ENCODE measurements at places on chromosomes 5 and 9.

GRCh38 chr9:121485623-121486022 lies 14.0 kb downstream of the GGTA1 start:
- DNase-seq = no peak

DNA sequence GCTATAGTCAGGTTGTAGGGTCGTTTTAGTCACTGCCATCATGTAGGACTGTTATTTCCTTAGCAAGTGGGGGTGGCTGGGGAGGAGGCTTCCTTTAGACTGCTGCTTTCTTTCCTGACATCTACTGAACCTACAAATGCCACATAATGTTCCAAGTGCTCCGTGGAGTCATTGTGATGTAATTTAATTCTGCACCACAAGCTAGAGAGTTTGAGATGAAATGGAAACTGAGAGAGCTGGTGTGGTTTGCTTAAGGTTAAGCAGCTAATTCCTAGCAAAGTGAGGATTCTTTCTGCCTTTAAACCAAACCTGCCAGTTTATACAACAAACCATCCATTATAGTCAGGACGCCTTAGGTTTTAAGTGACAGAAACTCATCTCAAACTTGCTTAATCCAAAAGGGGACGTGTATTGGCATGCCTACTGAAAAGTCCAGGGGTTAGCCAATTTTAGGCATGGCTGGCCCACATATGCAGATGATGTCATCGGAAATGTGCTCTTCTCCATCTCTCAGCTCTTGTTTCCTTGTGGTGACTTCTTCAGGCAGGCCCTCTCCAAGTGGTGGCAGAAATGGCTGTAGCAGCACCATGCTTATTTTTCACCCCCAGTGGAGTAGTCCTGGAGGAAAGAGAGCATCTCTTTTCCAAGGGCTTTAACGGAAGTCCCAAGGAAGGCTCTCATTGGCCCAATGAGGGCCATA lies 30.5 kb downstream of the ZNF618 start:
- DNase-seq = no peak

GRCh38 chr9:15480028-15480427 lies 30.7 kb downstream of the PSIP1 start:
- DNase-seq = no peak

DNA sequence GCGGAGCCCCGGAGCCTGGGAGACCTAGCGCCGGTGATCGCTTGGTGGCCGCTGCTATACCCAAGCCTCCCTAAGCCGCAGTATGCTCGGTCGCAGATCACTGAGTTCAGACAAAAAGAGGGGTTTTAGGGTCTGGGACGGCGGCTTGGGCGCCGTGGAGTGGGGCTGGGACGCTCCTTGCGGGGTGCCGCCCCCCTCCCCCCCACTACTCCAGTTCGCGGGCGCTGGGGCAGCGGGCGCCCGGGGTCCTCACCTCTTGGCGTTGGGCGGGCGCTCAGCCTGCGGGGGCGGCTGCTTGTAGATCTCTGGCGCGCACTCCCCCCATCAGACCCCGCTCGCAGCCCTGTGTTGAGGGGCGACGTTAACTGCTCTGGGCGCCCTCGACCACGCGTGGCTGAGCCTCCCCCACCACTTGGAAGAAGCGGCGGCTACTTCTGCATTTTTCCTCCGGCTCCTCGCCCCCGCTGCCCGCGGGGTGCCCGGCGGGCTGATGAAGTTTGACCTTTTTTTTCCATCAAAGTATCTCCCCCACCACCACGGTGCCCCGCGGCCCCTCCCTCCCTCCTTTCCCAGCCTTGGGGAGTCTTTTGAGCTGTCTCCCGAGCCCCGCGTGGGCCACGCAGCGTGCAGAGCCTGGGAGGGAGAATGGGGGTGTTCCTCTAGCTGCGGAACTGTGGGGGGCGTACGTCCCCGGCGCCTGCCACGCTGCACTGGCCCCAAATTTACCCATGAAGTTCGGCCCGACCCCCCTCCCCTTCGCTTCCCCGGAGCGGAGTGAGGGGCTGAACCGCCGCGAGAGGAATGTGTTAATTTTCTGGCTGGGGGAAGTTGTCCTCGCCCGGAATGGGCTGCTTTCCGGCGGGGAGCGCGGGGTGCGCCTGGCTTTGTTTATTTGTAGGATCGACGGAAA lies 1.2 kb downstream of the CXXC5 start:
- DNase-seq = no peak

DNA sequence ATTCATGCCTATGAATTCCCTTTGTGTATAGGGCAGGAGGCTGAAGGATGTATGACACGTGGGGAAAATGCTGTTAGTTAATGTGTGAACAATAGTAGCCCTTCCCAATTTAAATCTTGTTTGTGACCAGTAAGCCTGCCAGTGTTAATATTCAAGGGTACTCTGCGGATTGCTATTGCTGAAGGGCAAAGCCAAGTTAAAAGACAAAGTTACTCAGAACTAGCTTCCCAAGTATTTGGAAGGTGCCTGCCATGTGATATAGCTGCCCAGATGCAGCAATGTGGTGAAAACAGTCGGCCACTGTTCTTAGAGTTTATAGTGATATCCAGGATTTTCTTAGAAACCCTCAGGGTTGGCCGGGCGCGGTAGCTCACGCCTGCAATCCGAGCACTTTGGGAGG lies 34.6 kb downstream of the MARVELD2 start:
- DNase-seq = no peak

DNA sequence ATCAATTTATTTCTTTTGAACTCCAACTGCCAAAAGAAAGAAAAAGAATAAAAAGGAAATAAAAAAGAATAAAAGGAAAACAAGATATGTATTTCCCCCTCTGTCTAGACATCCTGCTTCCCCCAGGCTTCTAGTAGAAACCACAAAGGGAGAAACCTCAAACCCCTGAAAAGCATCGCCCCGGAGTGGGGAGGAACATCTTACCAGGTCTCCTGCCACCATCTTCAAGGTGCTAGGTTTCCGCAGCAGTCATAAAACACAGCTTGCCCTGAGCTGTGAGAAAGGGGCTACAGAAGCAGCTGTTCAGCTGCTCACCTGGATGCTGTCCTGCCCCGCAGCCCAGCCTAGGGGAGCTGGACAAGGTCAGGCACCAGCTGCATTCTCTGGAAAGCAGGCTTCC lies 487.7 kb downstream of the GADD45G start:
- DNase-seq = no peak

GRCh38 chr5:88322785-88323184 lies 54.1 kb upstream of the TMEM161B start:
- no peak for DNase-seq

GRCh38 chr5:96177303-96177869 lies 215.7 kb upstream of the ELL2 start:
- no peak for DNase-seq

DNA sequence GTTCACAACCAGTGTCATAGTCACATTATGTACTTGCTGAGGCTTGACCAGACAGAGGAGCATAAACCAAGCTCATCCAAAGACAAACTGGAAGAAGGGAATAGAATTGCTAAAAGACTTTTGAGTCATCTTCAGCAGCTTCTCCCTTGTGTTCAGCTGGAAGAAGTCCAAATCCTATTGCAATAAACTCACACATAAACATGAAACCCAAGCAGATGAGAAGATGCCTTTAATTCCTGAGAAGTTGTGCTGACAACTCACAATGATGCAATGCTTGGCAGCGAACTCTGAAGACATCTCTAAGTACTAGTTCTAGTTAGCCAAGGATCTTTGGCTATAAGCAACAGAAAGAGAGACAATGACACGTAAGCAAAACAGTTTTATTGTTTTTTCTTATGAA lies 642.1 kb downstream of the KCTD16 start:
- no peak for DNase-seq

DNA sequence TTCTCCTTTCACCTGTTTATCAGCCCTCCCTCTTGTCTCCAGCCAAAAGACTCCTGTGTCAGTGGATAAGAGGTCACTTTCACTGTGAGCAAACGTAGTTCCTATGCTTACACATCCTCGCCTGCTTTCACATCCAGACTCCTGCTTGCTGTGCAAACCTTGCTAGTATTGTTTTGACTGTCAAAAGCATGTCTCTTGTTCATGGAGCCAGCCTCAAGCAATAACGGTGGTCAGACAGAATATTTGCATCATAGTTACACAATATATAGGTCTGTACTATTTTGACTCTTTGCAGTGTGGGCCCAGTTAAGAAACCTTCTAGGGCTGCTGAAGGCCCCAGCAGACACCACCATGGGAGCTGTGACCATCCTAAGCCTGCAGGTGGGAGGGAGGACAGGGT lies 420.0 kb downstream of the SEMA5A start:
- no peak for DNase-seq
